ENCODE measurements at places on chromosomes 4 and X.

- no peak for DNase-seq
These were observed 89.3 kb downstream of the DDIT4L start for GRCh38 chr4:100100985-100101384.

DNA sequence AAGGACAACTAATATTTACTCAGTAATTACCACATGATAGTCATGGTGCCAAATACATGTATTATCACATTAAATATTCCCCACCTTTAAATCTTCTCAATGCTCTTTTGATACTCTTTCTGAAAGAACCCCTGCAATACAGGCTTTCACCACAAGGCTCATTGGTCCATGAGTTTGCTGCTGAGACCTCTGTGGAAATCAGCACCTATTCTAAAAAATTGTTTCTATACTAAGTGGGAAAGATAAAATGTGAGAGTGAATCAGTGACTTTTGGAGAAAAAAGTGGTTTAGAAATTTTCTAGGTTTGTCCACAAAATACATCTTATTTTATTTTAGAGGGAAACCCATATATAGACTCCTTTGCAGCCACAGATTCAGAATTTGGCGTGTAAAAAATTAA is 257.3 kb downstream of the ZIC3 start:
- no peak for DNase-seq

GRCh38 chrX:120468479-120468824 is 644 bp downstream of the LAMP2 start:
- DNase-seq = no peak

DNA sequence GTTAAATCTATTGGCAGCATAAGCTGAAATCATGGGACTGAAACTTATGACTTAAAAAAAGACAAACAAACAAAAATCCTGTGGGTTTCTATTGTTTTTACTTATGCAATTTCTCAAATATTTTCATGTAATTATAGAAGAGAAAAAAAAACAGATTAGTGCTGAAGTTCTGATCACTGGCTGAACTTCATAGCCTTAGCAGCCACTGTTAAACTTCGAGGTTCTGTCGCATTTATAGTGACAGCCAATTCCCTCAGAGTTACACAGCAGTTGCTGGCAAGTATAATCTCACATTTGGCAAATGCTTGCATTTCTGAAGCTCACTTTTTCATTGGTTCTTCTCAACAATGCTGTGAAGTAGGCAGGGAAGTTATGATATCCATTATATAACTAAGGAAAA is 748.9 kb upstream of the MAGEB2 start:
- DNase-seq = no peak

GRCh38 chr4:2911868-2912267 is 51.3 kb downstream of the NOP14 start:
- no peak for DNase-seq

- no peak for DNase-seq
These were observed 7.2 kb upstream of the CCSER1 start for GRCh38 chr4:90120037-90120436.

GRCh38 chr4:152164561-152164960 is 371.3 kb downstream of the FBXW7 start:
- no peak for DNase-seq

DNA sequence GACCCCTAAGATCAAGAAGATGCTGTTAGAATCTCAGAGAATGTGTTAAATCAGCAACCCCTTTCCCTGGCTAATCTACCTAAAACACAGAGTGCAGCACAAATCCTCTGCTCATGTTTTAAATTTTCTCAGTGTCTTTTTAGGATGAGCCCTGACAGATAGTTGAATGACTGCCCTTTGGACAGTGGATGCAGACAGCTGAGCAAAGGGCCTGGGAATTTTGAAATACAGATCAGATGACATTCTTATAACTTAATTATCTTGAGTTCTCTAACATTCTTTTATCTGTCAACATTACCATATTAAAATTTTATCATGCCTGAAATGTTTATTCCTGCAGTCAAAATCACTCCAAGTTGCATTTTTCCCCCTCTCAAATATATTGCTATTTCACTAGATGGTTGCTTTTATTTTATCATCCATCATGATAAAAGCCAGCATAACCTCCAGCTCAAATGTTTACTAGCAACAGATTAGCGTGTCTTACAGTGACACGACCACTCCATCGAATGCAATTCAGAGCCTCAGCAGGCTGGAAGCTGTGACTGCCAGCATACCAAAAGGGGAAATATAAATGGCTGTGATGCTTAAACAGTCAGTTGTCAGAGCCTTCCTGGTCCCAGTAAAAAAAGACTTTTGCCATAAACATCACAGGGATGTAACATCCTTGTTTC is 22.8 kb upstream of the ARHGAP24 start:
- no peak for DNase-seq

DNA sequence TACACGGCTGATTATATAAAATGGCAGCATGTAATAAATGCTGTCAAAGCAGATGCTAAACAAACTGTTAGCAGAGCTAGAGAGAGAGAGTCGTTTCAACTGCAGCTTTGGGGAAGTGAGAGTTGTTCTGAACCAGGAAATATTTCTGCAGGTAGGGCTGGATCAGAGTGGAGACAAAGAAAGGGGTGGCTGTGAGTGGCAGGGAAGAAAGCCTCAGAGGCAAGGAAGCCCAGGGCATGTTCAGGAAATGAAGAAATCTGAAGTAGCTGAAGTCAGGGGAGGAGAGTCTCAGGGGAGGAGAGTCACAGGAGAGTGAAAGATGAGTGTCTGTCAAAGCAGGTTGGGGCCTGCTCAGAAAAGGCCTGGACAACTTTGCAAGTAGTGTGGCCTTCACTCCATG is 48.4 kb upstream of the RPS6KA3 start:
- DNase-seq = no peak

DNA sequence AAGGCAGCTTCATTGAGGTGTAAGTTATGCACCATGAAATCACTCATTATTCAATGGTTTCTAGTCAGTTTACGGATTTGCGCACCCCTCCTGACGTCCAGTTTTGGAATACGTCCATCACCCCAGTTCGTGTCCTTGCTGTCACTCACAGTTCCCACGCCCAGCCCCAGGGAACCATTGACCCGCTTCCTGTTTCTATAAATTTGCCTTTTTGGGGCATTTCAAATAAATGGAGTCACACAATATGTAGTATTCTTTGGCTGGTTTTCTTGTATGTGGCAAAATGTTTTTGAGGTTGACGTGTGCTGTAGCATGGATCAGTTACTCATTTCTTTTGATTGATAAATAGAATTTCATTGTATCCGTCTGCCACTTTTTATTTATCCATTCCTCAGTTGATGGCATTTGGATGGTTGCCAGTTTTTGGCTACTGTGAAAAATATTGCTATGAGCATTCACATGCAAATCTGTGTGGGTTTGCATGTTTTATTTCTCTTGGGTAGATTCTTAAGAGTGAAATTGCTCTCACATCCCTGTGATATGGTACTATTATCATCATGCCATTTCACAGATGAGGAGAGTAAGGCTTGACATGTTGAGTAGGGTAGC is 18.4 kb upstream of the SORCS2 start:
- DNase-seq = no peak

DNA sequence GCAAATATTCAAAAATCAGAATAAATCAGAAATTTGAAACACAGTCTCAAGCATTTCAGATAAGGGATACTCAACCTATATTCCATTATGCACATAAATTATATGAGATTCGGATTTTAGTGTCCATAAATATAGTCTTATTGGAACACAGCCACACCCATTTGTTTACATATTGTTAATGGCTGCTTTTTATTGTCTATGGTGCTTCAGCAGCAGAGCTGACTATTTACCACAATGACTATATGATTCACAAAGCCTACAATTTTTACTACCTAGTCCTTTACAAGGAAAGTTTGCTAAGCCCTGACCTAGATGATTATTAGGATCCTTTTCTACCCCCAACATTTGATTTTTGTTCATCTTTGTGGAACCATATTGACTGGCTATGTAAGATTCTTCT is 63.9 kb downstream of the IL1RAPL1 start:
- DNase-seq = no peak

Measured in vagina (tissue), 2 donors.